BJ (cell line): ENCODE measurements at places on chromosomes 4 and X.

DNA sequence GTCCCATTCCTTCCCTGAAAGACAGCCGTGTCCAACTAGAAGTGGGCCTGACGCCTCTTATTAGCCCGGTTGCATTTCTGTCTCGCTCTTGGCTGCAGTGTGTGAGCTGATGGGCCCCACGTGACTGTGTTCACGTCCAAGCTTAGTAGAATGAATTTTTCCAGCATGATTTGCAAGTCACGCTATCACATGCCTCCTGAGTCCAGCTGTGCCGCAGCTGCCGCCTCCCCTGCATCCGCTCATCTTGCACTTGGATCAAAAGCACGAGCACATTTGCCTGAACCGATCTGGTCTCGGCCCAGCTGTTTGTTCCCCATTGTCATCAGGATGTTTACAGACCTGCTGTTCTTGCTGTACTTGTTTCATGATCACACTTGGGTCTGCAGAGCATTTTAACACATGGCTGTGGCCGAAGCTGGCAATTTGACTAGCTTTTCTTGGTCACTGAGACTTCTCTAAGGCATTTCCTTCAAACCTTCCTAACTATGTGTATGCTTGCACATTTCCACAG is 126.5 kb downstream of the KIT start:
- DNase-seq = peak; percentile 95

- DNase-seq = no peak
Measured at GRCh38 chrX:70998411-70999027, 67.6 kb upstream of the SLC7A3 start.

- DNase-seq = no peak
Measured at GRCh38 chrX:14673236-14673635, 143.9 kb downstream of the GLRA2 start.

- no peak for DNase-seq
Measured at GRCh38 chrX:20567108-20567507, 300.4 kb upstream of the RPS6KA3 start.

DNA sequence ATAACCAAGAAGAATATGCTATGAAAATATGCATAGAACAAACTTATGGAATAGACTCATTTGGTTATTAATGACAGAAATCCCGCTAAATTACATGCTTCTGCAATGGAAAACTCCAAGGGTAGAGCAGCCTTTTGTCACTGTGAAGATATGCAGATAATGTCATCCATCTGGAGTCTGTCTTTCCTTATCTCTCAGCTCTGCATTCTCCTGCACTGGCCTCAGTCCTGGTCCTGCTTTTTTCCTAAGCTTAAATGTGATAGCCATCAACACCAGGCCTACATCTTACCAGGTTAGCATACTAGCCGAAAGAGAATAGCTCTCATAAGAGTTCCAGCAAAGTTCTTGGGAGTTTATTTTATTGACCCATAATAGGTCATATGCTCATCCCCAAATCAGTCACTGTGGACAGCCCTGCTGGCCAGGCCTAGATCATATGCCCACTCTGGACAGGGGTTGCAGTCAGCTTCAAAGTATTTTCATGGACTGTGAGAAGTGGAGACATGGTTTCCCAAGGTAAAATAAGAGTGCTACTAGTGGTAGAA is 86.5 kb upstream of the LEF1 start:
- no peak for DNase-seq

DNA sequence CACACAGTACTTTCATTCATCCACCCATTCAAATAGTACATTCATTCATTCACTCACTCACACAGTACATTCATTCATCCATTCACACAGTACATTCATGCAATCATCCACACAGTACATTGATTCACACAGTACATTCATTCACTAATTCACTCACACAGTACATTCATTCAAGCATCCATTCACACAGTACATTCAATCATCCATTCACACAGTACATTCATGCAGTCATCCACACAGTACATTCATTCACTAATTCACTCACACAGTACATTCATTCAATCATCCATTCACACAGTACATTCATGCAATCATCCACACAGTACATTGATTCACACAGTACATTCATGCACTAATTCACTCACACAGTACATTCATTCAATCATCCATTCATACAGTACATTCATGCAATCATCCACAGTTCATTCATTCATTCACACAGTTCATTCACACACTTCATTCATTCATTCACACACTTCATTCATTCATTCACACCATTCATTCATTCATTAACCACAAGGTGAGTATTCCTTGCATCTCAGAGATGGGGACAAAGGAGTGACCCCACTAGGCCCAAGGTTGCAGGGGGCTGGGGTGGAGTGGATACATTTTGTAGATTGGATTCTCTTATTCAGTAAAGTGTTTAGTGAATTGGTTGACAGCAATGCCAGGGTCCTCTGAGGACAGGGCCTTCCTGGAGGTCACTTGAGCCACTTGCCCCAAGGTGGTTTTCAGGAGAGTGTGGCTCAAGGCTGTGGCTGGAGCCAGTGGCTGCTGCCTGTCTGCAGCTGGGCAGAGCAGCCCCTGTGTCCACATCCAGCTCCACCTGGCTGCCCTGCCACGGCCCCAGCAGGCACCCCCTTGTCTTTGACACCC is 4.3 kb upstream of the SPON2 start:
- no peak for DNase-seq
